ENCODE measurements at places on chromosomes 6 and 20.

DNA sequence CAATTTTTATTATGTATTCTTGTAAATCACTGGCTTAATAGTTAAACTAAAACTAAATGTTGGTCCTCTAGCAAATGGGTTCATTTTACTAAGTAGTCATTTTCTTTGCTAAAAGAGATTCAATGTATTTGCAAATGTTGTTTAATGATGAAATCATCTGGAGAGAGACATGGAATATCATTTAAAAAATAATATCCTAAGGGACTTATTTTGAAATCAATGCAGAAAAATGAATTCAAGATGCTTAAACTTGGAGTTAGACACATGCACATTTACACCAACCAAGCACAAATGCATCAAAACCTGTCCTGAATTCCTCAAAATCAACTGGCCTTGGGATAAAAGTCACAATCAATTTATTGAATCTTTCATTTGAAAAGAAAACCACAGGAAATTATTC, 165.0 kb upstream of the RNF217 start:
- no peak for DNase-seq

GRCh38 chr6:154292855-154293519, 63.6 kb downstream of the IPCEF1 start:
- DNase-seq: peak; percentile 35

DNA sequence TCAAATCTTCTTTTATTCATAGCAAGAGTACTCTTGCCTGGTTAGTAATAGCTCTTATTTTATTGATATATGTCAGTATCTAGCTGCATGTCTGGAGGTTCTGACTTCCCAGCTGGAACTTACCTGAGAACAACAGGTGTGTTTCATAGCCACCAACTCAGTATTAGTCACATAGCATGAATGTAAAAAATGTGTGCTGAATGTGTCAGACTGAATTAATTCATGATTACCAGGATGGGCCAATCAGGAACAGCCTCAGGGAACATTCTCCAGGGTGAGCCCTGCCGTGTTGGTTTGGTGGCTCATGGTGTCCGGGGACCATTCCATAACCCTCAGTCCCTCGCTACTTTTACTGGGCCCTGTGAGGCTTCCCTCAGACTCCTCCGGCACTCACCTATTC, 99.7 kb downstream of the TULP4 start:
- no peak for DNase-seq

GRCh38 chr20:40225596-40225995, 463.4 kb downstream of the MAFB start:
- DNase-seq: no peak

DNA sequence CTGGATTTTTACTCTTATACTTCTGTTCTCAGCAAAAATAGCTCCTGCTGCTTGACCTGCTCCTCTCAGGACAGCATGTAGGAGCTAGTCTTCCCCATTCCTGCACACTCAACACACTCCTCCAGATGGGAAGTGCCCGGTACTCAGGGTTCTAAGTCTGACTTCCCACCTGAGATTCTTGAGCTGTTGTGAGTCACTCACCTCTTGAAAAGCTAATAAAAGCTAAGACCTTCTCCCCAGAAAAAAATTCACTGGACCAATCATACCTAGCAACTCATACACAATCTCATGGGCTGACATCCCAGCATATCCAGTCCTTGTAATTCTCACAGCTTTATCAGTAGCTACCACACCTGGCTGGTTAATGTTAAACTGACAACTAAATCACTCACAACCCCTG, 53.5 kb downstream of the TRPC4AP start:
- peak; percentile 45 for DNase-seq

DNA sequence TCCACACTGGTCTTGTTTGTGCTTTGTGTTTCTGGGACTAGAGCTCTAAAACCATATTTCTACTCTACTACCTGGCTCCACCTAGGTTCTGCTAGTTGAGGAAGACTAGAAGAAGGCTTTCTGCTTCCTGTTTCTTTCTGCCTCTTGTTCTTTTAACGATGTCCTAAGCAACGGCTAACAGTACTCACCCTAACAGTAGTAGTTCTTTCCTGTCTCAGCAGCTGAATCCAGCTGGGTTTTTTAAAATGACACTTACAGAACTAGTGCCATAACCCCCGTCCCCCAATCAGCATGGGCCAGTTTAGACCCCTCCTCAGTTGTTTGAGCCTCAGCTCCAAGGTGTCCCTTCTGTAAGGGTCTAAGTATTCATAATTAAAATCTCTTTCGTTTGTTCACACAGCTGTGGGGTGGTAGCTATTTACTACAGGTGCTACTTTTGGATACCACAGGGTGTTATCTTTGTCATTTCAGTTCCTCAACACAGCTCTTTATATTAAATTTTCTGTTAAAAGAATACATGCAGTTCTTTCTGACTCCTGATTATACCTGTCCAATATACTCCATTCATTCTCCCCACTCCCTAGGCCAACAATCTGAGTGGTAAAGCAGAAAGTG, 790.2 kb downstream of the DHX35 start:
- DNase-seq: no peak
